ENCODE measurements at places on chromosomes 3 and 15. TPM values are rescaled to one million over a fixed set of nuclear protein-coding genes. Genes with fewer than 3 reads are reported as not detected.
A peak's percentile ranks its signal among the peaks of the same experiment; 100 is the strongest.

The PLA2G4D gene
- 26.5 TPM for total RNA-seq

The GOLGA6D gene
- not detected for total RNA-seq

The FSIP1 gene
- 0.98 TPM for total RNA-seq

The SLC9A9 gene
- 30.7 TPM for total RNA-seq

The ROPN1 gene
- not detected for total RNA-seq

The FRMD5 gene
- 0.49 TPM for total RNA-seq

The SLC24A5 gene
- total RNA-seq: not detected

The TIGIT gene
- total RNA-seq: 8.6 TPM

- no peak for DNase-seq
Measured at GRCh38 chr3:45972534-45973402, 22.9 kb downstream of the FYCO1 start.

DNA sequence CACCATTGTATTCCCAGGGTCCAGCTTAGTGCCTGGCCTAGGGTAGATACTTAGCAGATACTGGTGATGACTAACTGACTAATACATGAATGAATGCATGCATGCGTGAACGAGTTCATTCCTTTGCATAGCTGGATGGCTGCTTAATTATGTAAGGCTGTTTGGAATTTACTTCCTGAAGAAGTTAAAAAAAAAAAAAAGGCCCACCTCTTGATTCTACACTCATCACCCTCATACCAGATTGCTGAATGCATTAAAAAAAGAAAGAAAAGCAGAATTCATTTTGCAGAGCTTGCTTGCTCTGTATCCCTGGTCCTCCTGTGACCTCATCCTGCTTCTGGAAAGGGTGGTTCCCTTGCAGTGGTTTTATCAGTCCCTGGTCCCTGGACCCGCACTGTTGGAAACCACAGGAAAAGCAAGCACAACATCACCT lies 277.6 kb upstream of the CFAP20DC start:
- no peak for DNase-seq

- no peak for DNase-seq
Measured at GRCh38 chr3:123750659-123751420, 133.3 kb downstream of the MYLK start.

- no peak for DNase-seq
Measured at GRCh38 chr3:186869253-186870100, 27.0 kb downstream of the ADIPOQ start.

DNA sequence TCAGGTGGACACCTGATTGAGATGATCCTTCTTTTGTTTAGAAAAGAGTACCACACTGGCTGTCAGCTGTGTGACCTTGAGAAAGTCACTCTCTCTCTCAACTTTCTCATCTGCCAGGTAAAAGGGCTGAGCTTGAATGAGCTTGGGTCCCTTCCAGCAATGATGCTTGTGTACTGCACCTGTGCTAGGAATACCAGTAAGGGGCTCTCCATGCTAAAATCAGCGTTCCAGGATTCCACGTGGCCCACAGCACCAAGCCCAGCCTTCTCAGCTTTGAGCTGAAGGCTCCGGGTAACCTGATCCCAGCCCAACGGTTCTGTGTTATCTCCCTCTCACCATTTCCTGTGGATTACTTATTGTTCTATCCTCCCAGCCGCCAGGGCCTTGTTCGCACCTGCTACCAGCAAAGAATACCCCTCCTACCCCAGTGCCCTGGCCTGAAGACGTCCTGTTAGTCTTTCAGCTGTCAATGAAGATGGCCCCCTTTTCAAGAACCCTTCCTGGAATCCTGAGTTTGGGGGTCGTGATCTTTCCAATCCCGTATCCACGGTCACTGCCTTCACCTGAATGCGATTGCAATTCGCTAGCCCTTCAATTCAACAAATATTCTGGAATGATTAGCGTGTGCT lies 54.2 kb upstream of the CGNL1 start:
- DNase-seq: no peak

DNA sequence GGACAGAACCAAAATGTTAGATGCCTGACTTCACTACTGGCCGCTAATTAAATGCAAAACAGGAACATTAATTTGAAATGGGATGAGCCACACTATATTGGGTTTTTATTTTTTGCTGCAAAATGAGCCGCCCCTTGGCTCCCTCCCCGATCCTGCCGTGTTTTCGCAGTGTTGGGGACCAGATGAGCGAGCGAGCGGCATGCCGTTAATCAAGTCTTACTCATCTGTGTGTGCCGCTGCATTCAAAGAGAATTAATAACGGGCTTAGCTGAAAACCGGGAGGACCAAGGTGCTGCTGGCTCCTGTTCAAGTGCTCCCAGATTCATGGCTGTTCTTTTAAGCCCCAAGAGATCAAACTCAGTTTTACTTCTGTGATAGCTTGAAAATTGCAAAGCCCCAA lies 20.0 kb downstream of the TAFA4 start:
- no peak for DNase-seq

DNA sequence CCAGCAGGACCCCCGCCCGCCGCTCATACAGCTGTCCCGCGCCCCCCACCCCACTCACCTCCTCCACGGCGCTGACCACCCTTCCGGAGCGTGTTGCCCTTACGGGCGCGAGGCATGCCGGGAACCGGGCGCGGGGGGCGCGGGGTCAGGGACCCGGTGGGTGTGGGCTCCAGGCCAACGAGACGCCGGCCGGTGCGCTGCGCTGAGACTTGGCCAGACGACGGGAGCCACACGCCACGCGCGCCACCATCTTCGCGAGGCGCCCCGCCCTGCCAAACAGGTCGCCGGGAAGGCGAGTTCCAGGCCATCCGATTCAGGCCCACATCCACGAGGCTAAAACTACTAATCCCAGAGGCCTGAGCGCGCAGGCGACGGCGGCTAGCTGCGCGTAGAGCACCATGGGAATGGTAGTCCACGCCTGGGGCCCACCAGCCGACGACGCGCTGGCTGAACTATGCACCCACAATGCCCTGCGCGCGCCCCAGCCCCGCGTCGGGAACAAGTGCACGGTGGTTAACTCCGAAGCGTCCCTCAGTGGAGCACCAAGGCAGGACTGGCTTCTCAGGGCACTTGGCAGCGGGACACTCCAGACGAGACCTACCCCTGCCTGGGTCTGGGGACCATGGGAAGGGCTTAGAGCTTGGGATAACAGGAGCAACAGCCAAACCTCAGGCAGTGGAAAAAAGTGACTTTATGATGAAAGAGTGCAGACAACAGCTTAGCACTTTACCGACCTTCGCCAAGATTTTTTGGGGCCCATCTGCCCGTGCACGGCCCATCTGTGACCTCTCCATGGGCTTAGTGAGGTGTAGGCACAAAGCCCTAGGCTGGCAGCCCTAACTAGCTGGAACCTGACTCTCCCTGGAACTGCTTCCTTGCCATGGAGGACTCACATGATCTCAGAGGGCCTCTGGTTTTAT lies at the start of gene IFRD2:
Gene IFRD2, minus strand, starts transcription at position 271 of the 920 bp plus-strand sequence. Its CDS starts 155 bp downstream, at position 116.
- DNase-seq: peak; percentile 98

DNA sequence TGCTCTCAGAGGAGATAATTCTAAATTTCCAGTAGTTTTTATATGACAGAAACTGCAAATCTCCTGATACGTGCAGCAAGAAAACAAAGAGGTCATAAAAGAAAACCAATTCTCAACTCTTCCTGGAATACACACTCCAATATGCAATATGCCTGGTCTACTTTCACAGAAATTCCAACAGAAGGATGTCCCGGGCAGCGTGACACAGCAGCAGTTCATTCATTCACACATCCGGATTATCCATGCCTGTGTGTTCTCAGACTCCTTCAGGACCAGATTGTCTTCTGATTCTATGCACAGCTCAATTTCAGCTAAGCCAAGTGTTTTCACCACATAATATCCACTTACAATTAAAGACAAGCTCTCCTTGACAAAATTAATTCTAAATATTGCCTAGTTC lies 64.3 kb downstream of the FBN1 start:
- DNase-seq: no peak

DNA sequence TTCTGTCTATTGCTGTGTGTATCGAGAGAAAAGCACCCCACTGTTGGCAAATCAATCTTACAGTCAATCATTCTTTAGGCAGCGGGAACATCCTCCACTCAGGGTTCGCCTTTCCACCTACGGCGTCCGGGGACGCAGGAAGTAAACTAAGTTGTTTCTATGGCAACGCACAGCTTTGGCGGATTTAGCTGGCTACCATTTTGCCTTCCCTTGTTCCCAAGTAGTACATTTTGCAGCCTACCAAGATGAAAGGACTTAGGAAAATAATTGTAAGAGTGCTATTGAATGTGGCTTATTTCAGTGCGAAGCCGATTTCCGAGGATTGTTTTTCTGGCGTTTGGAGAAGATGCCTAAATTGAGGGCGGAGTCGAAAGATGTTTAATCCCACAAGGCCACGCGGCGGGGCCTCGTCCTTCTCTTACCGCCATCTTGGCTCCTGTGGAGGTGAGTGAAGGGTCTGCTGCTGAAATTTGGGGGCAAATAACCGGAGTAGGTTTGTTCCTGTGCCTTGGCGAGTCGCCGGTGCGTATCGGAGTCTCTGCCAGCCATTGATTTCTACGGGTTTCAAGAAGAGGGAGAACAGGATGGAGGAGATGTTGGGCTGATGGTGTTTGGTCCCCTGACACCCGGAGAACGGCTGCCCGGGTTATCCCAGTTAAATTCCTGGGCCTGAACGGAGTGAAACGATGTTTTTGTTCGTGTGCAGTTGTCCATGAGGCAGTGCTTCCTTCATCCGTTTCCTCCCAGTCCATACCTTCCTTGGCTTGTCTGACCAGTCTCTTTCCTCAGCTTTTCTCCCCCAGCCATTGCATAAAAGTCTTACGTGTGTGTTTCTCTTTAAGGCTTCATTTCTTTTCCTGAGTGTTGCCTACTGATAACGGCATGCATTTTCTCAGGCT lies at the start of gene RPL35A:
Gene RPL35A, plus strand, starts transcription at position 413 of the 899 bp plus-strand sequence. CDS start 778 bp downstream, outside the sequence.
- DNase-seq: no peak

DNA sequence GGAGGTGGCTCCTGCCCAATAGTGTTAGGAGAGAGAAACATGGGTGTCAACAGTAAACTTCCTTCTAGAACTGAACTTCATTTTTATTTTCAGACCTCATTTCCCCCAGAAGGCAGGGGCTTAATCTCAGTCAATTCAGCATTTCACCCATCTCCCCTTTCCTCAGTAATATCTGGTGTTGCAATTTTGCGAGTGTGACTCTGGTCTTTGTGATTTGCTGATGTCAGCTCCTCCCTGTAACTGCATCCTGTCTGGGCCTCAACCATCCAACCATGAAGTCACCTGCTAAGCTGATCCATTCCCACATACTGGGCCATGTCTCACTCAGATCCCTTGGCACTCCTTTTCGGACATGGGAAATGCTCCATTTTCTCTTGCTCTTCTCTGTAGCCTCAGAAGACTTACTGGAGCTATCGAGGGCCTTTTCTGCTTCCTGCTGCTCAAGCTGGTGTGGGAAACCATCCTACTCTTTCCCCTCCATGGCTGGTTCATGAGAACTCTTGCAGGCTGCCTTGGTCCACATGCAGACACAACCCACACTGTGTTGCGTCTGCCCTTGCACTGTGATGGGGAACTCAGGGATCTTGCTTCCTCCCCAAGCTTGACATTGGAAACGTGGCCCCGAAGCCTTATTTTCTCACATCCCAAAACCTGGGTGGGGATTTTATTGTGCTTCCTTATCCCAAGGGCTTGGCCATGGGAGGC lies 24.6 kb downstream of the CCR4 start:
- DNase-seq: no peak

- no peak for DNase-seq
Measured at GRCh38 chr3:13378155-13378554, 42.0 kb downstream of the NUP210 start.

DNA sequence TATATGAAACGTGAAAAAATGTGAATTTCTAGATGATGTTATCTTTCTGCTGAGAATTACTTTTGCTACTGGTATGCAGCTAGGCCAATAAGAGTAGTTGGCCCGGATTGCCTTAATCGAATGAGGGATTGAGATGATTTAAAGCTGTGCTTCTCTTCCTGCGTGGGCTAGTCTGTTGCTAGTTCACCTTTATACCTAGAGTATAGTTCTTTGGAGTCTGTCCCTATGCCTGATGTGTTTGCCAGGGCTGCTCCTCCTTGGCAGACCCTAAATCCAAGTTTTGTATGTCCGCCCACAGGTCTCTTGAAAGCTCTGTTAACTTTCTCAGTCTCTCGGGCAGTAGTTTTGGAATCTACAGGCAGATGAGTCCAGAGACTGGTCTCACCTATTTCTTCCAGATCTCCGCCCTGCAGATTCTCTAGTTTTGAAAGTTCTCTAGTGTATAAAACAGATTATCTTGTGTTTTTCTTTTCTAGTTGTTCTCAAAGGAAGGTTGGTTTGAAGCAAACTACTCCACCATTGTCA lies 64.9 kb downstream of the MEF2A start:
- DNase-seq: no peak

- no peak for DNase-seq
Measured at GRCh38 chr3:163185721-163186350, 1689.2 kb downstream of the OTOL1 start.

GRCh38 chr15:51678096-51678495 lies 3.2 kb upstream of the SCG3 start:
- no peak for DNase-seq

DNA sequence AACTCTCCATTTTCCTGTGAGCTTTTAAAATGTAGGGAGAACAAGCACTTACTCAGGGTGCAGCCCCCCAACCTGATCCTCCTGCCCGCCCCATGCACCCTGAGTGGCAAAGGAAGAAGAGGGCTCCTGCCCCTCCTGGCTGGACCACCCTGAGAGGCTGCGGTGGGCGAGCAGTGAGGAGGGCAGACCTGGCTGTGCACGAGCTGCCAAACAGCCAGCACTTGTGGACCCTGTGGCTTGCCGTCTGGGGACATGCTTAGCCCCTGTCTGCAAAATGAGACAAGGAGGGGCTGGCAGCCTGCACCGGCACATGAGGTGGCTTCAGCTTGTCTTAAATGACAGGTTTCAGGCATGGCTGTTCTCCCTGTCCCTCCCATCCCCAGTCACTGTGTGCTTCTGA lies 18.6 kb downstream of the ATP10A start:
- no peak for DNase-seq

- no peak for DNase-seq
Measured at GRCh38 chr3:45605534-45605933, 11.0 kb downstream of the LIMD1 start.

DNA sequence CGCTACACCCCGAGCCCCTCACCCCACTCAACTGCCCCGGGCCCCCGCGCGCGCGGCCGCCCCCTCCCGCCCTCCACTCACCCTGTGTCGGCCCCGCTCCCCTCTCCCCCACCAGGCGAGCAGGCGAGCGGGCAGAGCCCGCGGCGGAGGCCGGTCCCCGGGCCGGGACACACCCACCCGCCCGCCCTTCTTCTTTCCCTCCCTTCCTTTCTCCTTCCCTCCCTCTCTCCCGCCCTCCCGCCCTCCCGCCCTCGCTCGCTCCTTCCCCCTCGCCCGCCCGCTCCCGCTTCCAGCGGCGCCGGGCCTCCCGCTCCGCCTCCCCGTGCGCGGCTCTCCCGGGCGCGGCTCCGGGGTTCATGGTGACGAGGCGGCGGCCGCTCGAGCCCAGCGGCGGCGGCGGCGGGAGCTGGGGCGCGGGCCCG lies at the start of gene CTDSPL:
Gene CTDSPL, plus strand, starts transcription at position 261 of the 422 bp plus-strand sequence. CDS start 320 bp downstream, outside the sequence.
- no peak for DNase-seq

DNA sequence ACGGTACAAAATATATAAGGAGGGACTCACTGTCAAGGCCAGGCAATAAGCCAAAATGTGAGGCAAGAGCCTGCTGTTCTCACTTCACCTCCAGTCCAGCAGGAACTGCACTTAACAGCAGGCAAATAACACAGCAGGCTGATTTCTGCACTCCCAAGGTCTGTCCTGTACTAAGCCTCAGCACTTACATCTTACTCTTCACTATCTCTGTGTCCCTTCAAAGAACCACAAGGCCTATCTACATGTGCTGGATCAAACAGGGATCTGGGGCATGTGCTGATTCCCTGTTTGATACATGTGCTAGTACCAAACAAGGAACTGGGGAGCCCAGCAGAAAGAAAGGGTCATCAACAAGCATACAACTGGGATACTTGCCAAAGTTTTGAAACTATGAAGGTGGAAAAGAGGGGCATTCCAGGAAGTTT lies 22.2 kb downstream of the UACA start:
- DNase-seq: no peak

GRCh38 chr3:107781253-107781652 lies 258.5 kb downstream of the BBX start:
- DNase-seq: no peak
